ENCODE measurements at places on chromosomes 5 and 9.

- no peak for DNase-seq
Observed at GRCh38 chr9:100939636-100940035, 88.9 kb upstream of the PLPPR1 start.

GRCh38 chr9:96241391-96241809 lies 60.6 kb downstream of the HSD17B3 start:
- DNase-seq: no peak

GRCh38 chr9:107708791-107709190 lies 219.2 kb upstream of the KLF4 start:
- no peak for DNase-seq

DNA sequence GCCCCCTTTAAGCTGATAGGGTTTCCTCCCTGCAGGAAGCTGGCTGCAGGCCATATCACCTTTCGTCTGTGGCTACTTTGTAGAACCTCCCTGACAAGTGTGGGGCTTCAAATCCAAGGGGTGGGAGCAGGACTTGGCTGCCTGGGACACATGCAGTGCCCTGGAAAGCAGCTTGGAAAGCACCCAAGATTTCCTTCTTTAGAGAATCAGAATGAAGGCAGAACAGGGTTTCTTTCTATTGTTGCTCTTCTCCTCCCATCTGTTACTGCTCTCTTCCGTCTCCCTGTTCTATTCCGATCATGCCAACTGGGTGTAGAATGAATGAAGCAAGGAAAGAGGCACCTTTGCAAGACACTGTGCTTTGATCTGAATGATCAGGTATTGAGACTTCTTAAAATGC lies 282.2 kb downstream of the MED10 start:
- DNase-seq: no peak

DNA sequence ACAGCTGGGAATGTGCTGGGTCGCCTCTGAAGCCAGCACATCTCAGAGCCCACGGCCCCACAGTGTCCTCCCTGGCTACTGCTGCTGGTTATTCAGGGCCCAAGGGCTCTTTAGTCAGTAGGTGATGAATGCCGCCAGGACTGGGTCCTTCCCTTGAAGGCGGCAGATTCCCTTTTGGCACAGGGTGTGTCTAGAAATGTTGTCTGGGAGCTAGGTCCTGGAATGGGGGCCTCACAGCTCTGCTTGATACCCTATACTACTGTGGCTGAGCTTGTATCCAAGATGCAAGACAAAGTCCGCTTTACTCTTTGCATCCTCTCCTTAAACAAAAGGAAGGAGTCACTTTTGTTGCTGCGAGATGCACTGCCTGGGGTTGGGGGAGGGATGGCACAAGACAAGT lies 33.1 kb downstream of the MEGF9 start:
- no peak for DNase-seq

DNA sequence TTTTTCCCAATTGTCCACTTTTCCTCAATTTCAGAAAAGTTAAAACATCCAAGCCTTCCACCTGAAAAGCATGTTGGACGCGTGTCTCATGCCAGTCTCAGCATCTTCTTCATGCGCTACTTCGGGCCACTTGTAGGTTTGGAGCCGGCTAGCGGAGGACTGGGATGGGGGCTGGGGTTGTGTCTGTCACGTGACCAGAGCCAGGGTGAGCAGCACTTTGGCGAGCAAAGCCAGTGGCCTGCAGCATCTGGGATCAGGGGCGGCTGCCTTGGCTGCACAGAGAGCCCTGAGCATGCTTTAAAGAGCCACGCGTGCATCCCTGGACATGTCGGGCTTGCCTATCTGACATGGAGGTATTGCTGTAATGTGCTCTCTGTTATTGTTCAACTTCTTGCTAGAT lies 41.2 kb downstream of the SLC6A3 start:
- no peak for DNase-seq

- DNase-seq: no peak
Observed at GRCh38 chr5:142235050-142235797, 89.6 kb downstream of the SPRY4 start.

- no peak for DNase-seq
Observed at GRCh38 chr5:180837478-180837877, 23.6 kb downstream of the ZFP62 start.

- DNase-seq: no peak
Observed at GRCh38 chr5:125267636-125268248, 521.3 kb upstream of the ZNF608 start.

DNA sequence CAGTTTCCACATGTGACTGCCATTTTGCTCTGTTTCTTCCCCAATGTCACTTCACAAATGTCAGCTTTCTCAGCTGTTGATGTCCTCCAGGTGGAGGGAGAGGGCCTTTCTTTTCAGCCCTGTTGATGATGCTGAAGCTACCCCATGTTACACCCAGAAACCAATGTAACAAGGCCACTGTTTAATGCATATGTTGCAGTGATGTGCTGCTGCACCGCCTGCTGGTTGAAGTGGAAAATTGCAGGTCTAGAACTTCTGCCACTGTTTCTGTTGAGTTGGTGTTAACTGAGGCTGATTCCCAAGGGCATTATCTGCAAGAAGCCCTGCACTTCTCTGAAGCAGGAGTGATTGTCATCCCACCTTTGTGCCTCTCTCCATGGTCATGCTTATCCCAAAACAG lies 428.4 kb downstream of the KDM4C start:
- no peak for DNase-seq

- DNase-seq: no peak
Observed at GRCh38 chr9:32345243-32345642, 39.2 kb upstream of the ACO1 start.

DNA sequence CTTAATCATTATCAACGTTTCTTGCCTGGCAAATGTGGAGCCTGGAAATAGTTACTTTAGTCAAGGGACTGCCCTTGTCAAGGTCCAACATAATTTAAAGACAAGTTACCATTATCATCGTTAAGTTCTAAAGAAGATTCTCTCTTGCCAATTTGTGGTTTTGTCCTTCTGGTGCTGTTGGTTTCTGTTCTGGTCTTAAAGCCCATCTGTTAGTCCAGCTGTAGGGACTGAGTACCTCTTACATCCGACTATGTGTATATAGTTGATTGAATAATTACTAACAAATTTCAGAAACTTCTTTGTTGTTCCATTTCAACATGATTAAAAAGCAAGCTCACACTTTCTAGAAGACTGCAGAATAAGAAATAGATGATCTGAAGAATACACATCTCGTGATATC lies 1854.9 kb downstream of the MAT2B start:
- DNase-seq: no peak

DNA sequence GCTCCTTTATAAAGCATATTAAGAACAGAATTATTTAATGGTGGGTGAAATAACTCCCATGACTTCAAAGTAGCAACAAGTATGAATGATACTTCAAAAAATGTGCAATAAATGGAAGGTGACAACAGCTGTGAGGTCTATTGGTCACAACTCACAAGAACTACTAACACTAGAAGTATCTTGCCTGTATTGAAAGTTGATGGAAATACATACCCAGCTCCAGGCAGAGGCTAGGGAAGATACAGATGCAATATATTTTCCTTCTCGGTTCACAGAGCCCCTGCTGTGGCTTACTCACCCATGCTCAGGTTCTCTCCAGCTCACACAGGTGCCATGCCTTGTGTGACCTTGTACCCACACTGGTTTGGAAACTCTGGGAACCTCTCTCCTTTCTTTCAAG lies 133.8 kb downstream of the LIFR start:
- DNase-seq: no peak

GRCh38 chr9:133888809-133889491 lies 103.2 kb downstream of the VAV2 start:
- DNase-seq: no peak

- DNase-seq: no peak
Observed at GRCh38 chr5:2876183-2876582, 124.7 kb upstream of the IRX2 start.

DNA sequence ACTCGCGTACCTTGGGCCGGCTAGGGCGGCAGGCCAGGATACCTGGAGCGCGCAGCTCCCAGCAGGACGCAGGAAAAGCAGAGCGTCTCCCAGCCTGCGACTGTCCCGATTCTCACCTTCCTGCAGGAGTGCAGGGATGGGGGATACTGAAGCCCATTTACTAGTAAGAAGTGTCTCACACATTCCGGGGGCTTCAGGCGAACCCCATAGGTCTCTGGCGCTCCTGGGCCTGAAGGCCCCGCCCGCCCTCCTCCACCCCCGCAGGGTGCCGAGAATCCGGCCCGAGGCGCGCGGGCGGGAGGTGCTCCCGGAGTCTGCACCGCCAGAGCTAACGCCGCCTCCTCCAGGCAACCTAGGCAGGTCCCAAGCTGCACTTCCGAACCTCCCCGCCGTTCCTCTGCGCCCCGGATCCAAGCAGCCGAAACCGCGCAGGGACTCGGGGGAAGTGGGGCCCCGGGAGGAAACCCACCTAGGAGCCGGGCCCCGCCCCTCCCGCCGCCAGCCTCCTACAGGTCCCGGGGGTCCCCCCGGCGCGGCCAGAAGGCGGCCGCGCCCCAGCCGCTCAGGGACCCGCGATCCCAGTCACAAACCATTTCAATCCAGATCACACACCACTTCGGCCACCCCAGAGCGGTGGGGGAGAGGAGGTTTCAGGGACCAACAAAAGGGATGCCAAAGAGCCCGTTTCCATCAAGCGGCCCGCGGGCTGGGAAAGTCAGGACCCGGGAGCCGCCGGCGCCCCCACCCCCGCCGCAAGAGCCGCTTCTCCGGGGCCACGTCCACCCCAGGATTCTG lies 1.2 kb downstream of the ROR2 start:
- no peak for DNase-seq

GRCh38 chr9:123642291-123643278 lies 286.6 kb downstream of the CRB2 start:
- no peak for DNase-seq

DNA sequence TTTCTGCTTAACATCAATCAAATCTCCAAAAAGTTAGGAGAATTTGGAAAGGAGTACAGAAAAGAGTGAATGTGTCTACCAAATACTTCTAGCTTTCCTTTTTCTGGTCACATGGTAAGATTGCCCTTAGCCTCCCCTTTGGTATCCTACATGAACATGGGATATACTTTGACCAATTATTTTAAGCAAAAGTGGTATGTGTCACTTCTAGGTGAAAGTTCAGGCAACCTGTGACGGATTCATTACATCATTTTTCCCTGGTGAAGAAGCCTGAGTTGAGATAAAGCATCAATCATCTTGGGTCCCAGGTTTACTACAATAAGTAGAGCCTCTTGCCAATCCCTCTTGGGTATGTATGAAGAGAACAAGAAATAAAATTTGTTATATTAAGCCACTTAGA lies 419.2 kb downstream of the PDE4D start:
- no peak for DNase-seq

DNA sequence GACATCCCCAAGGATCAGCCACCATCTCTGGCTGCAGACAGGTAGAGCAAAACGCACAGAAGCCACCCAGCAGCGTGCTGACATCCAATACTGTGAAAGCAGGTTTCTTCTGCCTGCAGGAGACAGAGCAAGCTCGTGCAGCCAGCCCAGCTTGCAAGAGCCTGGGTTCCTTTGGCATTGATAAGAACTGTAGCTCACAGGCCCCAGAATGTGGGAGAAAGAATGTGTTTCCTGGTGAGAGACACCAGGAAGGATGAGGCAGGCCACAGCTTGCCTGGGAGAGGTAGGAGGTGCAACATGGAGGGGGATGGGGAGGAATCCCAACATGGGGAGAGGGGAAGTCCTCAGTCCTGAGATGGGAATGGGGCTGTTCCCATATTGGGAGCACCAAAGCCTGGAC lies 34.0 kb upstream of the ARAP3 start:
- no peak for DNase-seq

- DNase-seq: no peak
Observed at GRCh38 chr9:94108584-94108983, 24.3 kb downstream of the PTPDC1 start.

- no peak for DNase-seq
Observed at GRCh38 chr5:165143741-165144140, 1638.3 kb downstream of the MAT2B start.

- DNase-seq: no peak
Observed at GRCh38 chr9:94140791-94141790, 56.8 kb downstream of the PTPDC1 start.

GRCh38 chr5:15500325-15501001 lies 483 bp downstream of the FBXL7 start:
- DNase-seq: no peak

DNA sequence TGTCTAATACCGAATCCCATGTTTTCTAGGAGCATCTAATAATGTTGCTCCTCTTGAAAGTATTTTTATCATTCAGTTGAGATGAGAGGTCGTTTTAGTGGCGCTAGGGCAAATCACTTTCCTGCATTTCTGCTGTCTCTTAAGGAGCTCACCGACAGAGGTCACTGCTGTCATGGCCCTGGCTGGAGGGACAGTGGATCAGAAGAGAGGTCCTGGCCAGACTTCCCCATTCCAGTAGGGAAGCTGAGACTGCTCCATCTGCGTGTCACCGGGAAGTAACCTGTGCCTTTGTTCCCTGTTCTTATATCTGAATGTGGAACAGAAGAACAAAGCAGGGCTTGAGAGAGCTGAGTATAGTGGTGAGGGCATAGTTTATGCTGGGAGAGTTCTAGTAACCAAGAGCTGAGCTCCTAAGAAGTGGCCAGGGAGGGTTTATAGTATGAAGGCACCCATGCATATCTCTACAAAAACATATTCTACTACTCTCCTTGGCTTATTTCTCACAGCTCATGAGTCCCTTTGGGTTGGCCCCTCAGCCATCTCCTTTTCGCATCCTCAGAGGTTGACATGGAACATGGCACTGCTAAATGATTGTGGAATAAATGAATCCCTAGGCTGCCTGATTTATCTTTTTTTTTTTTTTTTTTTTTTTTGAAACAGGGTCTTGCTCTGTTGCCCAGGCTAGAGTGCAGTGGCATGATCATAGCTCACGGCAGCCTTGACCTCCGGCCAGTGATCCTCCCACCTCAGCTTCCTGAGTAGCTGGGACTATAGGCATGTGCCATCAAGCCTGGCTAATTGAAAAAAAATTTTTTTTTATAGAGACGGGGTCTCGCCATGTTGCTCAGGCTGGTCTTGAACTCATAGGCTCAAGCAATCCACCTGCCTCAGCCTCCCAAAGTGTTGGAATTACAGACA lies 27.2 kb downstream of the ATP6V0E1 start:
- DNase-seq: no peak

DNA sequence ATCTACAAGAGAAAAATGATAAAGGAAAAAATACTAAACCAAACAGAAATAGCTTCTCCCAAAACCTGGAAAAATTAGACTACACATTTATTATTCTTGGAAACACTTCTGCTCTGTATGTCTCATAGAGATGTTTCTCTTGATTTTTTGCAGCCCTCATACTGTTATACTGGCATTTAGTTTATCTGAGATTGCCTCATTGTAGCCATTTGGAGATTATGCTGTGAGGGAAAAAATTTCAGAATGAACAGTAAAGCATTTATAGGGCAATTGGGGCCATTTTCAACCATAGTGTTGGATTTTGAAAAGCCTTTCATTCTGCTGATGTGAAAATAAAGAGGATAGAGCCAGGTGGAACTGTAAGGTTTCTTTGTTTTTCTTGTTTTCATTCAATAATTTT lies 441.8 kb upstream of the RIOK2 start:
- DNase-seq: no peak
